ENCODE measurements at places on chromosomes 16 and 17. TPM values are rescaled to one million over a fixed set of nuclear protein-coding genes. Genes with fewer than 3 reads are reported as not detected.

GRCh38 chr17:4738136-4739121 lies 1.2 kb upstream of the ZMYND15 start:
- DNase-seq = no peak

DNA sequence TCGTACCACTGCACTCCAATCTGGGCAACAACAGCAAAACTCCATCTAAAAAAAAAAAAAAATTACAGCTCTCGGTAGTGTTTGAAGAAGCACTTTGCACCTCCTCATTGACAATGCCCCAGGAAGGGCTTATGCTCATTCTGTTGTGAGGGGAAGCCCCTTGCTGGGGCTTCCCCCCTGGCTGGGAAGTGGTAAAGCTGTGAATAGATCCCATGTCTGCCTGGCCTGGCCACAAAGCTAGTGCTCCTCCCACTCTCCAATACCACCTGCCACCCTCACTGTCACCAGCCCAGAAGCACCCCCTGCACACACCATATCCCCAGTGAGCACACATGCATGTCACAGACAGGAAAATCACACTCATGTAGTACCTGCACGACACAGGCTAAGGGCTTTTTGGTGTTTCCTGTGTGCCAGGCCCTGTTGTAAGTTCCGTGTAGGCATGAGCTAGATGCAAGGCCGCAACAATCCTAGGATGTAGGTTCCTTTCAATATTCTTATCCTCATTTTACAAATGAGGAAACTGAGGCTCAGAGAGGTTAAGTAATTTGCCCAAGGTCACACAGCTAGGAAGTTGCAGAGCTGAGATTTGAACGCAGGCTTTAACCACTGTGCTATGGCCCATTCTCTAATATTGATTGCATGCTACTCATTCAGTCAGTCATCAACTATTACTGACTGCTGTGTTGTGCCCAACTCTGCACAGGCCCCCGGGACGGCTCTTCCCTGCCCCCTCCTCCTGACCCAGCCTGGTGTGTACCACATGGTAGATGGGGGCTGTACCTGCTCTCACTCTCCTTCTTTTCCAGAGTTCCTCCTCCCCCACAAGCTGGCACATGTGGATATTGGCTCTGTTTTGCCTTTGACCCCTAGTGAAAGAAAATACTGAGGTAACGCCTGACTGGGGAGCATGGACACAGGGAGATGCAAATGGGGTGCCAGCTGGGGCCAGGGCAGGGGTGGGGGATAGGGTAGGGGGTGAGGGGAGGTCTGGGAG lies 11.9 kb upstream of the COL1A1 start:
- DNase-seq = peak; percentile 86

- no peak for DNase-seq
These were observed 22.2 kb downstream of the TEX2 start for GRCh38 chr17:64240741-64241347.

DNA sequence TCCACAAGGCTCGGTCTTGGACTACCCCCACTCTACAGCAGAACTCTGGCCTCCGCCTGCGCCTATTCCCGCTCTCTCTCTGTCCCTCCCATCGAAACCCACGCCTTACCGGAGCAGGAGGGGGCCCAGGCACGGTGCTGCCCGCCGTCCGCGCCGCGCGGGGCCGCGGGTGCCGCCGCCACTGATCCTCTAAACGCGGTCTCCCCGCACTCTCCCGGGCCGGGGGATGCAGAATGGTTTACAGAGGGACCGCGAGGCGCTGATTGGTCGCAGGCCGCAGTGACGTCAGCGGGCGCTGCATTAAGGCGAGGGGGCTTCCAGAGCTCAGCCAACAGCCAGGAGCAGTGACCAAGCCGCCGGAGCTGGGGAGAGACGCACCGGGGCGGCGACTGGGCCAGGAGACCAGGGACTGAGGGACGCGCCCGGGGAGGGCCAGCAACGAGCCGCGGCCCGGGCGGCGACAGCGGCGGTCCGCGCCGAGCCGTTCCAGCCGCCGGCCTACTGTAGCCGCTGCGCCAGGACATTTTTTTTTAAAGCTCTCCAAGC lies 747 bp upstream of the LHX1 start:
- peak; percentile 93 for DNase-seq

DNA sequence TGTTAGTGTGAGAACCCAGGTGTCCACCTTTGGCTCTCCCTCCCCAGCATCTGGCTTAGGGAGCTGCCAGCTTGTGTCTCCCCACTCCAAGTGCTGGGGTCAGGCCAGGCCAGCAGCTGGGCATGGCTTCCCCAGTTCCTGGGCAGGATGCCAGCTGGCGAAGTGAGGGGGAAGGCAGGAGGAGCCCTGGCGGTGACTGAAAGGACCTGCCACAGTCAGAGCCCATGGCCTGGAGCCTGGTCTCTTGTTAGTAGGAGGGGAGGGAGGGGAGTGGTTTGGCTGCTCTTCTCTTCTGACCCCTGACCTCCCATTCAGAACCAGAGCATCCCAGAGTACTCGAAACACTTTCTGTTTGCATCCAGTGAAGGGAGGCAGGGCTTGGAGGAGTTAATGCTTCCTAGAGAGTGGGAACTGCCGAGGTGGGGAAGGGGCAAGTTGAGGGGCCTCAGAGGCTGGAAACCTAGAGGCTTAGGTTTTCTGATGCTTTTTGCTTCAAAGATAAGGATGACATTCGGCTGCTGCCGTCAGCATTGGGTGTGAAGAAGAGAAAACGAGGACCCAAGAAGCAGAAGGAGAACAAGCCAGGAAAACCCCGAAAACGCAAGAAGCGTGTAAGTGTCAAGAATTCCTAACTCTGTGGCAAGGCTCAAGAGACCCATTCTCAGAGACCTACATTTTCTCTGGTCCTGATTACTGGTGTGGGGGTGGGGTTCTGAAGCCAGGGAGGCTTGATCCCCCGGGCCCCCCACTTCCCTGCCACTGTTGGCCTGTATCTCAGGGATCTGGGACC lies 772 bp downstream of the CHD3 start:
- DNase-seq = peak; percentile 71

GRCh38 chr17:34798581-34798980 lies 162.7 kb downstream of the CCT6B start:
- DNase-seq = peak; percentile 74

DNA sequence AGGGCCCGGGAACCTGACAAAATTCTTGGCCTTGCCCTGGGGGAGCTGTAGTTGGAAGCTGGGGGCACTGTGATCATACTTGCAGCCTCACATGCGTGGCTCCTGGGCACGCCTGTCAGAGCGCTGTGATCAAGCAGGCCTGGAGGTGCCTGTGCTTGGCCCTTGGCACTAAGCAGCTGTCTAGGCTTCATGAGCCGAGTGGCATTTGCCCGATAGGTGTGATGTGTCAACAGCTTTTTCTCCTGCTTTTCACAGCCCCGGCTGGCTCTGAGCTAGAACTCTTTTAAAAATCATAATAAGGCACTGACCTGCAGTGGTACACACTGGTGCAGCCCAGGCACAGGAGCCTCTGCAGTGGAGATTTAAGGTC lies 113.8 kb downstream of the SOCS1 start:
- no peak for DNase-seq

DNA sequence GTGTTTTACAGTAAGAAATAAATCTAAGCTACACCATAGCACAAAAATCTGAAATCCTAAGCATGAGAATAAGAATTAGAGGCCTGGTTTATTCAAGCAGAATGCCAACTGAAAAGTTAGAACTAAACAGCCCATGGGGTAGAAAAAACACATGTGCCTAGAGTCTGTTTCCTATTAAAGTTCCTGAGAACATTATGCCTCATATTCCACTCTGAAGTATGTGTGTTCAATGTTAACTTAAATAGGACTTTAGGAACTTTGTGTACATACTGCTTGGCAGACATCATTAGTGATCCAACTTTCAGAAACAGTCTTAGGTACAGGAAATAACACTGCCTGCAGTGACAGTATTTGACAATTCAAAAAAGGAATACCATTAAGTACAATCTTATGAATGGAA lies 18.2 kb downstream of the HEATR6 start:
- DNase-seq = no peak

- DNase-seq = no peak
These were observed 7.7 kb upstream of the SREBF1 start for GRCh38 chr17:17844500-17844899.

- no peak for DNase-seq
These were observed 63.3 kb downstream of the TUBD1 start for GRCh38 chr17:59829217-59830006.

DNA sequence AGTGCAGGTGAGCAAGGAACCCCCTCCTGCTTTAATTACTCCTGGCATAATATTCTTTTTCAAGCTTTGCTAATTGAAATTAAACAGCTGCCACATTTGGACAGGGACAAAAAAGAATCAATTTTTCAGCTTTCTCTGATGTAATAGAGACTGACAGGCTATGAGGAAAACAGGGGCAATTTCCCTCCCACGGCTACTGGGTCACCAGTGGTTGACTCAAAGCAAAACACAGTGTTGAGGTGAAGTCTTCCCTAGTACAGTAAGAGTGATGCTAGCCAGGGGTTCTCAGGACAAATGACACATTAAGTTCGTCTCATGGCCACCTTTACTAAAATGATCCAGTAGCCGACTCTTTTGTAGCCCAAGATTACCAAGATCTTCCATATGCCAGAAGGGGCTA lies 38.6 kb upstream of the PMFBP1 start:
- no peak for DNase-seq

- no peak for DNase-seq
These were observed 264.2 kb downstream of the UTP18 start for GRCh38 chr17:51524524-51524923.

DNA sequence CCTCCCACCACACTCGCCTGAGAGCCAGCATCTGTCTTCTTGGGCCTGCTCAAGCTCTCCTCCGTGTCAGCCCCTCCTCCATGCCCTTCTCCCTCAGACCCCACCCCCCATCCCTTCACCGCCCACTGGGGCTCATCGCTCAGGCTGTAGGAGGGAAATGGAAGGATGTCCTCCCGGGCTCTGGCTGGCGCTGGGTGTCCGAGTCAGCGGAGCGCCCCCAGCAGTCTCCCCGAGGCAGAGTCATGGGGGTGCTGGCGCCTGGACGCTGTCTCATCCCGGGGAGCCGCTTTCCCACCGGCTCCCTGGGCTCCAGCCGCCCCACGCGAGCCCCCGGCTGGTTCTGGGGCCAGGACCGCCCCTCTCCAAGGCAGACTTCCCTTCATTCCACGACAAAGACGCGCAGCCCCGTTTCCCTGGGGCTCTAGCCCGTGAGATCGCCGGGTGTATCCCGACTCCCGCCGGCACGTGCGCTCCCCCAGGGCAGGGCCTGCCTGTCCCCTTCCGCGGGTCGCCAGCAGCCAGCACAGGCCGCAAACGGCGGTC lies 428 bp upstream of the ANTKMT start:
- DNase-seq = peak; percentile 73

- DNase-seq = peak; percentile 93
These were observed 3.4 kb downstream of the MIF4GD start for GRCh38 chr17:75267411-75268232.

DNA sequence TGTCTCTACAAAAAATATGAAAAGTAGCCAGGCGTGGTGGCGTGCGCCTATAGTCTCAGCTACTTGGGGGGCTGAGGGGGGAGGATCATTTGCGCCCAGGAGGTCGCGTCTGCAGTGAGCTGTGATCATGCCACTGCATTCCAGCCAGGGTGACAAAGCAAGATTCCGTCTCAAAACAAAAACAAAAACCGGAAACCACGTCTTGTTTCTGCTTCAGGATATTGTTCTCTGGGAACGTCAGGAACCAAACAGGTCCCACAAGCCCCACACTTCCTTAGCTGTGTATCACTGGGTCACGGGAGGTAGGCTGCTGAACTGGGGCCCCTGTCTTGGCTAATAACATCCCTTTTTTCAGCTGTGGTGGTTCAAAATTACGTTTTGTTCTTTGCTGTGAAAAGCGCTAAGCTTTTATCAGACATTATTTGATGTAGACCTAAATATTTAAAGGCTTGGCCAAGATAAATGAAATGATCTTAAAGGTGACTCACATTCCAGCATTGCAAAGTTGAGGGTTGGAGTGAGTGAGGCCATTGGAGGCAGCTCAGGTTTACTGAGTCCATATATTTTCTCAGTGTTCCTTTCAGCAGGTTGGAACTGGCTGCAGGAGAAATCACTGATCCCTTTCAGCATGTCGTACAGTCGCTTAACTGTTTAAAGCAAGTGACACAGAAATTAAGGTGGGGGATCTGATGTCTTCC lies 16.4 kb upstream of the SEC14L1 start:
- no peak for DNase-seq

DNA sequence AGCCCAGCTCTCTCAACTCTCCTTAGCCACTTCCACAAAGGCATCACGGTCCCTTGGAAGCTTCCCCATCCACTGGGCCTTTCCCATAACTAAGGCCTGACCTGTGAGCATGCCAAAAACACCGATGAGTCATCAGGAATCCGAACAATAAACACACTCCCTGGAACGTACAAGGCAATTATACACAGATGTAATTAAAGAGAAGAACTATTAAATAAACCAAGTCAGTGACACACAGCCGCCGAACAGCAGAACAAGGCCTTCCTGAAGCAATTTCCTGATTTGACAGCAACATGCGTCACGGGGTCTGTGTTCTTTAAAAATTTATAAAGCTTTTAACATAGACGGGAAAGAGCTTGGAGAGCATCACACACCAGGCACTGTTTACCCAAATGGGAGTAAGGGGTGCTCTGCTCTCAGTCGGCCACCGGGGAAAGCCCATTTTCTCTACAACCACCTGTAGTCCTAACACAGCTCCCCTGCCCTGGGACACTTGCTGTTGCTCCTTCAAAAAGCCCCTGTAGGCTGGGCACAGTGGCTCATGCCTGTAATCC lies 29.4 kb downstream of the COG7 start:
- no peak for DNase-seq

- DNase-seq = no peak
These were observed 47.9 kb upstream of the NLK start for GRCh38 chr17:27994586-27994985.

GRCh38 chr16:10465821-10466220 lies 80.0 kb downstream of the ATF7IP2 start:
- no peak for DNase-seq

- no peak for DNase-seq
These were observed 1.0 kb downstream of the FLYWCH2 start for GRCh38 chr16:2884041-2884451.

- no peak for DNase-seq
These were observed 9.6 kb downstream of the CTRB1 start for GRCh38 chr16:75228143-75228976.

GRCh38 chr16:4283939-4284338 lies 11.1 kb upstream of the TFAP4 start:
- DNase-seq = no peak

DNA sequence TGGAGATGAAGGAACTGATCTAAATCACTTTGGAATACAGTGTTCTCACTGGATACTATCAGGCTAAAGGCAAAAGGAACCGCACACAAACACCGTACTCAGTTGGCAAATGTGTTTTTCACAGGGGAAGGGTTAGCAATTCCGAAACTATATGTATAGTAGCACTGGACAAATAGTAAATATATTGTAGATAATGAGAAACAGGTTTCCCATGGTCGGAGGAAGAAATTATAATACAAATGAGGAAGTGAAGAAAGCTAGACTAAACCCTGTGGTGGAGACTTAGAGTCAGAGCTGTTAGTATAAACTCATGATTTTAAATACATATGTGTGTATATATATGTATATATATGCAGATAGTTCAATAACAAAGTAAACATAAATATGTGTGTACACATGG lies 414.1 kb upstream of the SALL1 start:
- no peak for DNase-seq

Gene TMEM238L
- not detected for total RNA-seq

Gene ST3GAL2
- total RNA-seq = 49.0 TPM

Gene KRT31
- not detected for total RNA-seq

Gene DPEP1
- total RNA-seq = 1.1 TPM

Gene KRT12
- total RNA-seq = not detected

Gene CCL4
- total RNA-seq = not detected

Gene KCNJ2
- 0.15 TPM for total RNA-seq

Gene CDH3
- 97.2 TPM for total RNA-seq

Gene DNAI2
- not detected for total RNA-seq

Gene ADGRG3
- 0.64 TPM for total RNA-seq

Gene TMEM100
- not detected for total RNA-seq

Gene CASKIN1
- 7.9 TPM for total RNA-seq

All from H9 (cell line).